WERI-Rb-1 (cell line): ENCODE measurements at places on chromosomes 16 and 17.
A peak's percentile ranks its signal among the peaks of the same experiment; 100 is the strongest.

GRCh38 chr16:50781043-50781442, 39.2 kb downstream of the CYLD start:
- no peak for DNase-seq

DNA sequence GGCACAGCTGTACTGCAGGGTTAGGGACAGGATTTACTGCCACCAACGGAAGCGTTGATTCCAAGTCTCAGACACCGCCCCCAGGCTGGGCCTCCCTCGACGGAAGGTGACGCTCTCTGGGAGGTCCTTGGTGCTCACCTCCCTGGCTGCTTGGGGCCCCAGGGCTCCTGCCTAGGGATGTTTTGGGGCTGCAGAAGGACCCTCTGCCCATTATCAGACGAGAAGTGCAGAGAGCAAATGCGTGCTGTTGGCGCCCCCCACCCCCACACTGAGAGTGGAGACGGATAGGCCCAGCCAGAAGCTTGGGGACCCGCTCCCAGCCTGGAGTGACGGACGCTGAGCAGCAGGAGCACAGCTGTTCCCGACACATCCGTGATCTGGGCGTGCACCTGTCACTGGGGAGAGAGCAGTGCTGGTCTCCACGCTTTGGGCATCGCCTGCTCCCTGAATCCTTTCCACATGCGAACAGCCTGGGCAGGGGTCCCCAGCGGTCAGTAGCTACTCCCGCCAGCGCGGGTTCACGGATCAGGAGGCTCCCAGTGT, 5.1 kb upstream of the SOX8 start:
- DNase-seq = peak; percentile 72

DNA sequence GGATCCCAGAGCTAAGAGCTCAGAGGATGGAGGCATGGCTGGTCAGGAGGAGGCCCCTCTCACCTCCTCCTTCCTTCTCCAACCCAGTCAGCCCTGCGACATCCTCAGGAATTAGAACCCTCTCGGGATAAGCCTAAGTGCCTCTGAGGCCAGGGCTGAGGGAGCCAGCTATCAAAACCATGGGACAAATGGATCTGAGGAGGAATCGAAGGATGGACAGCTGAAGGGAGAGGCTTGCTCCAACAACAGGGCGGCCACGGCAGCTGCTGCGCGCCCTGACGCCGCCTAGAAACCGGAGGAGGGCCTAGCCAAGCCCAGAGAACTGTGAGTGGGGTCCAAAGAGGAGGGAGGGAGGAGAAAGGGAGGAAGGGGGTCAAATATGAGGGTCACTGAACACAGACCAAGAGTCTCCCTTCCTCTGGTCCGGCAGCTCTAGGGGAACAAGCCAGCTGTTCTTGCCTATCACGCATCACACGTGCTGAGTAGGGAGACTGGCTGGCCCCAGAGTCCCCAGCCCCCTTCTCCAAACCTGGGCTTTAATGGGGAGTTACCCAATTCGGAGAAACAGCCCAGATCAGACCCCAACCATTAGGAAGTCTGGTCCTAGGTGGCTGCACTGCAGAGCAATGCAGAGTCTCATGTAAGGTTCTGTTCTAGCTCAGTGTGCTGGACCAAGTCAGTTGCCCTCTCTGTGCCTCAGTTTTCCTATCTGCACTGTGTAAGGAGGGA, 5.9 kb upstream of the HOXB13 start:
- no peak for DNase-seq

DNA sequence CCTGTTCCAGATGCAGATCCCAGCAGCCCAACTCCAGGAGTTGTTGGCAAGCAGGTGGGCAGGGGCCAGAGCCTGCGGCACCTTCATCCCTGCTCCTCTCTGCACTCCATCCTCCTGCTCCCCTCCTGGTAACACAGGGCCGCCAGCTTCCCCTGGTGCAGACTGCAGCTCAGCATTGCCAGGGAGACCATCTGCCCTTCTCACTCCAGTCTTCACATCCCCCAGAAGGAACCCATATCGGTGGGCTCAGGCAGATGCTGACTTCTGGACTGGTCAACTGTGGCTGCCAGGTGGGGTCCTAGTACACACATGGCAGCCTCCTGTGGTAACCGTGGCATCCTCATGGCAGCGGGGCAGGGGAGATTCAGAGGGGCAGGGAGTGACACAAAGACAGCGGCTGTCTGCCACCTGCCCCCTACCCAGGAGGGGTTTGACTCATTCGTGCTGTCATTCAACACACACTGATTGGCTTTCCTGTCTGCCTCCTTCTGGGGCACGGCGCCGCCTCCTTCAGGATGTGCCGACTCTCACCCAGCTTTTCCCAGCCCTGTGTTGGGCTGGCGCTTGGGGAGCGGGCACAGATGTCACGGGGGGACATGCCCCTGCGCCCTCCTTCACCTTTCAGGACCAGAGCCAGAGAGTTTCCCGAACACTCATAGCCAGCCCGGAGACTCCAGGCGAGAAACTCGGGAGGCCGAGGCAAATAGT, 120.9 kb downstream of the CMIP start:
- DNase-seq = no peak

DNA sequence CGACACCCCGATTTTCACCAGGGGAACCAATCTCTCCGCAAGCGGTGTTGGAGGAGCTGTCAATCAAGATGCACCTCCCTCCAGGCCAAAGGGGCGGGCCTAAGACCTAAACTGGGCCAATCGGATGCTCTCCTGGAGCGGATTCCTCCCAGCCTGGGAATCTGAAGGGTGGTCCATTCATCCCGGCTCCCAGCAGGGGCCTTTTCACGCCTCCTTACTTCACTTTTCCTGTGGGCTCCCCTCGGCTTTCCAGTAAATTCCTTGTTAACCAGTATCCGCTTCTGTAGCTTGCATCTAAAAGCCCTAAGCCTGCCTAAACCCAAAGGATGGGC, 17.1 kb downstream of the C16orf74 start:
- no peak for DNase-seq

- DNase-seq = no peak
Measured at GRCh38 chr16:9061358-9061813, 30.1 kb upstream of the HAPSTR1 start.

DNA sequence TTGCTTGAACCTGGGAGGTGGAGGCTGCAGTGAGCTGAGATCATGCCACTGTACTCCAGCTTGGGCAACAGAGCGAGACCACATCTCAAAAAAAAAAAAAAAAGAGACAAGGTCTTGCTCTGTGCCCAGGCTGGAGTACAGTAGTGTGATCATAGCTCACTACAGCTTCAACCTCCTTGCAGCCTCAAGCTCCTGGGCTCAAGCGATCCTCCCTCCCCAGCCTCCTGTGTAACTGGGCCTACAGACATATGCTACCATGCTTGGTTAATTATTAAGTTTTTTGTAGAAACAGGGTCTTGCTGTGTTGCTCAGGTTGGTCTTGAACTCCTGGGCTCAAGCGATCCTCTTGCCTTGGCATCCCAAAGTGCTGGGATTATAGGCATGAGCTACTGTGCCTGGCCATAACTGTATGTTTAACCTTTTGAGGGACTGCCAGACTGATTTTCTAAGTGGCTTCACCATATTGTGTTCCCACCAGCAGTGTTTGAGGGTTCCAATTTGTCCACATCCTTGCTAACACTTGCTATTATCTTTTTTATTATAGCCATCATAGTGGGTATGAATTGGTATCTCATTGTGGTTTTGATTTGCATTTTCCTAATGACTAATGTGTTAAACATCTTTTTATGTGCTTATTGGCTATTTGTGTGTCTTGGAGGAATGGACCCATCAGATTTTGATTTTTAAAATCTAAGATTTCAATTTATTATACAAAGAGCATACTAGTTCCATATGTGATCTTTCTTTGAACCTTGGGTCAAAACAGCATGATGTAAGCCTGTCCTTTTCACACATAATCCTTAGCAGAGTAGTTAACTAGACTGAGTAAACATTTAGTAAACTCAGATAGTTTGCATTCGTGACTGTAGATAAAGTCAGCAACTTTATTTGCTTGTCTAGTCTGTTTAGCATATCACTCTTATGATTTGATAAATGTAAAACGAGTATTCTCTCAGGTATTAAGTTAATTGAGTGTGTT, 38.1 kb upstream of the KPNB1 start:
- DNase-seq = no peak
